ENCODE measurements at places on chromosomes 3 and 15. TPM values are rescaled to one million over a fixed set of nuclear protein-coding genes. Genes with fewer than 3 reads are reported as not detected.

The CCR1 gene
- total RNA-seq: not detected

The TUSC7 gene
- not detected for total RNA-seq

The SI gene
- total RNA-seq: not detected

The FBXW12 gene
- not detected for total RNA-seq

The SPINT1 gene
- total RNA-seq: 1.7 TPM

The HTR3E gene
- total RNA-seq: not detected

The SIDT1 gene
- total RNA-seq: not detected

The TOPAZ1 gene
- total RNA-seq: not detected

The PLCH1 gene
- 0.04 TPM for total RNA-seq

The CHRM5 gene
- not detected for total RNA-seq

The FOXB1 gene
- not detected for total RNA-seq

The LRRIQ4 gene
- total RNA-seq: 0.07 TPM

The GRIP2 gene
- total RNA-seq: not detected

The NR2E3 gene
- not detected for total RNA-seq

Data from pulmonary artery endothelial cell (primary cell).